ENCODE measurements at places on chromosomes 1 and 21. TPM values are rescaled to one million over a fixed set of nuclear protein-coding genes. Genes with fewer than 3 reads are reported as not detected.

ESRRG gene
- total RNA-seq: not detected

CD1E gene
- total RNA-seq: not detected

PCBP3 gene
- total RNA-seq: 0.16 TPM

HUNK gene
- not detected for total RNA-seq
